Stomach (tissue), 19 donors: ENCODE measurements at places on chromosomes 16 and 17. TPM values are rescaled to one million over a fixed set of nuclear protein-coding genes. Genes with fewer than 3 reads are reported as not detected.

Gene KRT222
- not detected for total RNA-seq

Gene SHMT1
- total RNA-seq = 16.9 TPM

Gene KCNG4
- not detected for total RNA-seq

Gene CRYM
- not detected for total RNA-seq

Gene ACOX1
- 71.8 TPM for total RNA-seq

- DNase-seq = peak; percentile 49
These were observed 8.5 kb downstream of the NAGPA start for GRCh38 chr16:5025171-5025632.

DNA sequence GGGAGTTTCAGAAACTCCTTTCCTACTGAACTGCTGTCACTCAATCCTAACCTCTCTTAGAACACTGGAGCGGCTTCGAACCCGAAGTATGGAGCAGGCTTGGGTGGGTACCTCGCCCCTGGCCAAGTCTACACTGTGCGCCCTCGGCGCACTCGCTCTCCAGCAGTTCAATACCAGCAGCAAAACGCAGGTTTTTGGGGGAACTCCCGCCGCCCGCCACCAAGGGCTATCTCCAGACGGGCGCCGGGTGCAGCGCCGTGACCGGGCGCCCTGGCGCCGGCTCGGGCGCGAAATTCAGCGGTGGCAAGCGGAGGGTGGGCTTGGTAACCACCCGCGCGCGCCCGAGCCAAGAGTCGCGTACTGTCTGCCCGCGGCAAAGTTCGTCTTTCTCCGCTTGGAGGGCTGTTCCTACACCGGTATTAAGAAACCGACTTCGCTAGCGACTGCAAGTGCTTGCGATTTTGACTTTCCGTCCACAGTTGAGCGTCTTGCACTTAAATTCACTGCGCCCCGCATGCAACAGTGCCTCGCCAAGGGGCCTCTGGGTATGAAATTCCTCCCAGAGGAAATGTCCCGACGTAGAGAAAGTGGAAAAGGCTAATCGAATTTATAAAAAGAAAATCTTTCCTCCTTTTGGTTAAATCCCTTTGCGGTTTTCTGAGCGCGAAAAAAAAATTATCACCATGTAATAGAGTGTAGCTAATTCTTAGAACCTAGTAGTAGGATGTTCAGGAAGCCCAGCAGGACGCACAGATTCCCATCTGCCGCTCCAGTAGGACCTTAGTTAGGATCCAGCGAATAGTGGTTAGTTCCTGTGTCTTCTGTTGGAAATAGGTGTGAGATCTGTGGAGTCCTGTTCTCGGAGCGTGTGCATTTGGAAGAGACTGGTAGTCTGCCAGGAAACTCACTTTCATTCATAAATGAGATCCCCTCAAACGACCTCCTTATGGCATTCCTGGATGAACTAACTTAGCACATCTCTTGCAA is 5.0 kb upstream of the SALL1 start:
- peak; percentile 41 for DNase-seq

GRCh38 chr17:6064868-6065267 is 5.3 kb upstream of the WSCD1 start:
- DNase-seq = no peak

- DNase-seq = no peak
These were observed 45.5 kb downstream of the ZZEF1 start for GRCh38 chr17:4097165-4097960.

GRCh38 chr17:11797803-11798202 is 199.5 kb downstream of the ZNF18 start:
- DNase-seq = no peak

DNA sequence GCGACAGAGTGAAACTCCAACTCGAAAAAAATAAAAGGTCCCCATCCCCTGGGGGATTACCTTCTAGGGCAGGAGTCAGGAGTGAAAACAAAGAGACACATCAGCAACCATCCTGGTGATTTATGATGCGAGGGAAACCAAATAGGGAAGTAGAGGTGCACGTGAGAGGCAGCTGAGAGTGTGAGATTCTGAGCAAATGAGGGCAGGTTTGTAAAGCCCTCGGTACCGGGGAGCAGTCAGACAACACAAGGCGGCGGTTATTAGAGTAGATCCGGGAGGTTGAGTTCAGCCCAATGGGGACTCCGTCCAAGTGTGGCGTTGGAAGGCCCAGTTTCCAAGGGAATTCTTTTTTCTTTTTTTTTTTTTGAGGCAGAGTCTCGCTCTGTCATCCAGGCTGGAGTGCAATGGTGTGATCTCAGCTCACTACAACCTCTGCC is 7.4 kb upstream of the ARMC7 start:
- peak; percentile 35 for DNase-seq
